ENCODE measurements at places on chromosomes 12 and 14.

GRCh38 chr14:96736439-96736838 is 60.7 kb upstream of the VRK1 start:
- DNase-seq, result no peak

- DNase-seq, result no peak
Measured at GRCh38 chr12:111339321-111339938, 29.5 kb downstream of the PHETA1 start.

- DNase-seq, result no peak
Measured at GRCh38 chr12:27821259-27821973, 41.4 kb upstream of the MANSC4 start.

GRCh38 chr12:132773077-132773955 is 11.7 kb upstream of the ANKLE2 start:
- no peak for DNase-seq

- DNase-seq, result no peak
Measured at GRCh38 chr12:108622421-108622820, 11.3 kb downstream of the SELPLG start.

- DNase-seq, result no peak
Measured at GRCh38 chr12:95582230-95583058, 31.2 kb upstream of the USP44 start.

DNA sequence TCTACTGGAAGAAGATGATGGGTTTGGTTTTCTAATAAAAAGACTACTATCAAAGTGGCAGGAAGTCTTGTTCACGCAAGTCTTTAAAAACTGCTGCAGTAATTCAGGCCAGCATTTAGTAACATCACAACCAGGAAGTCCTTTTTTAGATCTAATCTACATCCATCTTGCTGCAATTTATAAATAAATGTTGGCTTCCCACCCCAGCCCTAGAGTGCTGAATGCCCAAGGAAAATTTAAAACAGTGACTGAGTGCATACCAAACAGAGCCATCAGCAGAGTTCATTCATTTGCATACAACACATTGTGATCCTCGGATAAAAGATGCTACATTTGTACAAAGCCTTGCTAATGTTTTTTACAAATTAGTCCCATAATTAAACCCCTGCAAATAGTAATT is 72.1 kb downstream of the PHLDA1 start:
- no peak for DNase-seq

DNA sequence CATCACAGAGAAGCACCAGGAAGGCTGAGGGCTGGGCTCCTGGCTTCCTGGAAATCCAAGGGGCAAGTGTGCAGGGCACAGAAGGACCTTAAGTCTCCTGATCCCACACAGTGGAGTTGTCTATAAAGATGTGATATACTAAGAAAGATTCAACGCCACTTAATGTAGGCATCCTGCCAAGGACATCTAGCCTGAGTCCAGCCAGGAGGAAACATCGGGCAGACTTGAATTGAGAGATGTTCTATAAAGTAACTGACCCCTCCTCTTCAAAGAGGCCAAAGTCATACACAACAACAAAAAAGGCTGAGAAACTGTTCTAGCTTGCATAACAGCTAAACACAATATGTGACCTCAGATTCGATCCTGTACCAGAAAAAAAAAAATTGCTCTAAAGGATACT is 299.5 kb upstream of the NOS1 start:
- no peak for DNase-seq

DNA sequence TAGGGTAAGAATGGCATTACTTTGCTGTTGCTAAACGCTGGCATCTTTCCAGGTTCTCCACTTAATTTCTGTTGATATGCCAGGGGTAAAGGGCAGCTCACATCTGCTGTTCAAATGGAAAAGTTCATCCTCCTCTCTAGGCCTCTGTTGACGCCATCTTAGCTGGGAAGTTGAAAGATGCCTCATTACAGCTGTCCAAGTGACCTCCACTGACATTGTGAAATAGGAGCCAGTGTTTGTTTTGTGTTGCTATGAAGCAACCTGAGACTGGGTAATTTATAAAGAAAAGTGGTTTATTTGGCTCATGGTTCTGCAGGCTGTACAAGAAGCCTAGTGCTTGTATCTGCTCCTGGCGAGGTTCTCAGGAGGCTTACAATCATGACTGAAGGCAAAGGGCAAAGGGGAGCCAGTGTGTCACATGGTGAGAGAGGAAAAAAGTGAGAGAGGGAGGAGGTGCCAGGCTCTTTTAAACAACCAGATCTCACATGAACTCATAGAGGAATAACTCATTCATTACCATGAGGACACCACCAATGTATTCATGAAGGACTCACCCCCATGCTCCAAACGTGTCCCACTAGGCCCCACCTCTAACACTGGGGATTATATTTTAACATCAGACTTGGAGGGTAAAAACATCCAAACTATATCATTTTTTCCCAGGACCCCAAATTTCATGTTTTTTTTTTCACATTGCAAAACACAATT is 3.2 kb upstream of the ADAM21 start:
- DNase-seq, result no peak

GRCh38 chr12:29160230-29160629 is 11.2 kb downstream of the FAR2 start:
- no peak for DNase-seq

DNA sequence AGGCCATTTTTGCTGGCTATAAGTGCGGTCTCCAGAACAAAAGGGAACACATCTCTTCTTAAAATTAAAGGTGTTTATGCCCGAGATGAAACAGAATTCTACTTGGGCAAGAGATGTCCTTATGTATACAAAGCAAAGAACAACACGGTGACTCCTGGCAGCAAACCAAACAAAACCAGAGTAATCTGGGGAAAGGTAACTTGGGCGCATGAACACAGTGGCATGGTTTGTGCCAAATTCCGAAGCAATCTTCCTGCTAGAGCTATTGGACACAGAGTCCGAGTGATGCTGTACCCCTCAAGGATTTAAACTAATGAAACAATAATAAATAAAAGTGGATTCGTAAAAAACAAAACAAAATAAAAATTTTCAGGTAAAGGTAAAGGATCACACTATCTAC is 33.4 kb downstream of the PKP2 start:
- no peak for DNase-seq

DNA sequence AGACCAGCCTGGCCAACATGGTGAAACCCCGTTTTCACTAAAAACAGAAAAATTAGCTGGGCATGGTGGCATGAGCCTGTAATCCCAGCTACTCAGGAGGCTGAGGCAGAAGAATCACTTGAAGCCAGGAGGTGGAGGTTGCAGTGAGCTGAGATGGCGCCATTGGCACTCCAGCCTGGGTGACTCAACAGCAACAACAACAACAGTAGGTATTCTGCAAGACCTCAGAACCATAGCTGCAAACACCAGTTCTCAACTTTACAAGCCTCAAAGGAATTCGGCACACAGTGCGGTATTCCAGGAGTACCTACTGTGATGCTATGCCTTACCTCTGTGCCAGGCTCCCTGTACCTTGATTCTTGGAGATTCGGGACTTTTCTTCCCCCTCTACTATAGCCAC is 15.8 kb downstream of the FOXN3 start:
- no peak for DNase-seq
